ENCODE measurements at places on chromosomes 7 and 10.

DNA sequence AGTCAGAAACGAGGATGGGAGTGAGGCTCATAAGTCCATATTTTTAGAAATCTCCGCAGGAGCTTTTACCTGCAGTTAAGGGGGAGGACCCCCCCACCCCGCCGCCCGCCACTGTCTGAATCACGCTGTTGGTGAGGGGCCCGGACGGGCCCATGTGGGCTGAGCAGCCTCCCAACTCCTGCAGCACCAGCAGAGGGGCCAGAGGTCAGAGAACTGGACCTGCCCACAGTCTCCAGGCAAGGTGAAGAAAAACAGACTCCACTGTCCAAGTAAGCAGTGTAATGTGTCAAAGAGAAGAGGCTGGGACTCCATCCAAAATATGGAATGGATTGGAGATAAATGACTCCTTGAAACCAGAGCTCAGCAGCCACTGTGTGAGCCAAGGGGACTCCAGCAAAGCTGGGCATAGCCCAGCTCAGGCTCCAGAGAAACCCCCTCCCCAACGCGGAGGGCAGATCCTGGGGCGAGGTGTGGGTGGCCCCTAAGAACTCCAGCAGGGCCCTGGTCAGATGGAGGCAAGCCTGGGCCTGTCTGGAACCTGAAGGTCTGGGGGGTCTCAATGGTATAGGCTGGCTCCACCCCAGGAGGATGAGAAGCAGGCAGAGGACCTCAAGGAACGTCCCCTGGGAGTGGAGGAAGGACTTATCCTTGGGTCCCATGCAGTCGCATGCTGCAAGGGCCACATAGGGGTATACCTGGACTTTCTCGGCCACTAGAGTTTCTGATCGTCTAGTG, 128.5 kb upstream of the TNS3 start:
- DNase-seq: no peak

DNA sequence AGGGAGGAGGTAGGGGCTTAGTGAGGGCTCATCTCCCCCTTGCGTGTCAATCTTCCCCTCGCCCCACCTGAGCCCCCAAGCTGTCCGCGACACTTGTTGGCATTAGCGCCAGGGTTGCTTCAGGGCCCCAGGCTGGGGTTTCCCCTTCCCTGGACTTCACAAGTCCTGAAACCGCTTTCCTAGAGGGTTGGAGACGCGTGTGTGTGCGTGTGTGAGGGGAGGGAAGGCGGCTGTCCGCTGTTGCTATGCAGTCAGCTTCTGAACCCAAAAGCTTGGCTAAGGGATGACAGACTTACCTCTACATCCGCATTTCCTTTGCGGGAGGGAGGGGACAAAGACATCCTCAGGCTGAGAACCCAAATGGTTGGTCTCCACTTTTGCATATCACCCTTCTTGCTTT, 803 bp downstream of the GOLGA7B start:
- no peak for DNase-seq

DNA sequence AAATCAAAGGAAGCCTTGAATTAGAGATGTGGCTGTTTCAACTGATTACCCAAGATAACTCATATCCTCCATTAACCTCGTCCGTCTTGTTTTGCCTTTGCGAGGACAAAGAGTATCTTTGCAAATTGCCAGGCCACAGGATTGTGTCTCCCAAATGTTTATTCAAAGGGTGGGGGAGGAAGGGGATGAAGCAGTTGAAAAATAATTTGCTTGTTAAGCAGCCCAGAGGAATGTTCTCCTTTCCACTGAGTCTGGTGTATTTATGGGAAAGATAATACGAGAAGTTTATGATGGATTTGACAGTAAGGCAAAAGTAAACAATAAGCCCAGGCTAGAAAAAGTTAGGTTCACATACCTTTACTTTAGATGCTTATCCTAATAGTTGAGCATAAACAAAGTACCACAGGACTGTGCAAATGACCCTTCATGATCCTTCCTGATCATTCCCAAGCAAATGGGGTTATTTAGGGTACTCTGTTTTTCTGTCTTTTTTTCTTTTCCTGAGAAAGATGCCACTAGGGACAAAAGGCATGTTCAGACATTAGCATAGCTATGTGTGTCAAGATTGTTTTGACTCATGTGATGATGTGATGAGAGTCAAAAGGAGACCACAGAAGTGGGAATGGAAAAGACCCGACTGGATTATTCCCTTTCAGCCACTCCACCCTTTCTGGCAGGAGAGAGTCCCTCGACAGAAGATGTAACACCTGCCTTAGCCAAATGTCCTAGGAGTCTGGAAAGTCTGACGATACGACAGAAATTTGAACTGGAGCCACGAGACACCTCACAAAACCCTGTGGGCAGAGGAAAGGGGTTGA, 243.0 kb upstream of the GLI3 start:
- DNase-seq: no peak

DNA sequence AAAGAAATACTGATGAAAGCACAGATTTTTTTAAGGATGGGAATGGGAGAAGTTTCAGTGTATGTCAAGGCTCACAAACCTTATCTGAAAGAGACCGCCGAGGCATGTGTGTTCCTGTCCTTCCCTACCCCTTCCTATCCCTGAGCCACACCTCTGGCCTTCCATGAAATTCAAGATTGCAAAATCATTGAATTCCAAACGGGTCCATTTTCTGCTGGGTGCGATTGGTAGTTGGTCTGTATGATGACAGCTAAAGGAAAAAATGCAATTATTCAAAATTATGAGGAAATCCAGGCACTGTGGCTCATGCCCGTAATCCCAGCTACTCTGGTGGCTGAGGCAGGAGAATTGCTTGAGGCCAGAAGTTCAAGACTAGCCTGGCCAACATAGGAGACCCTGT, 170.1 kb downstream of the ARHGAP12 start:
- DNase-seq: no peak

- no peak for DNase-seq
Observed at GRCh38 chr10:59107147-59107546, 69.3 kb upstream of the PHYHIPL start.

- no peak for DNase-seq
Observed at GRCh38 chr7:77238703-77239136, 39.1 kb upstream of the FGL2 start.

All from stimulated activated CD8-positive, alpha-beta memory T cell treated with anti-CD3 and anti-CD28 coated beads, Interleukin-7, amount 100 ng/mL, for 4 hours (primary cell).